ENCODE measurements at places on chromosomes 2 and 18. TPM values are rescaled to one million over a fixed set of nuclear protein-coding genes. Genes with fewer than 3 reads are reported as not detected.

LYG2 gene
- not detected for total RNA-seq

RTP5 gene
- total RNA-seq: not detected

LIMS4 gene
- total RNA-seq: 111 TPM

CWC22 gene
- 14.0 TPM for total RNA-seq

GKN1 gene
- not detected for total RNA-seq

DOK1 gene
- 14.7 TPM for total RNA-seq

STK39 gene
- total RNA-seq: 8.8 TPM

HOXD10 gene
- total RNA-seq: 2.2 TPM

PAX3 gene
- total RNA-seq: not detected

LINC00305 gene
- total RNA-seq: not detected

KCNE4 gene
- under 0.01 TPM for total RNA-seq

TTN gene
- 3.3 TPM for total RNA-seq

ANKRD62 gene
- not detected for total RNA-seq

RAB6D gene
- 0.10 TPM for total RNA-seq

GAD1 gene
- not detected for total RNA-seq

BCL2L11 gene
- 9.0 TPM for total RNA-seq

TMEM169 gene
- total RNA-seq: 0.48 TPM

HOXD1 gene
- total RNA-seq: 16.6 TPM

GNAL gene
- 1.1 TPM for total RNA-seq
